ENCODE measurements at places on chromosomes 1 and 21. TPM values are rescaled to one million over a fixed set of nuclear protein-coding genes. Genes with fewer than 3 reads are reported as not detected.

DNA sequence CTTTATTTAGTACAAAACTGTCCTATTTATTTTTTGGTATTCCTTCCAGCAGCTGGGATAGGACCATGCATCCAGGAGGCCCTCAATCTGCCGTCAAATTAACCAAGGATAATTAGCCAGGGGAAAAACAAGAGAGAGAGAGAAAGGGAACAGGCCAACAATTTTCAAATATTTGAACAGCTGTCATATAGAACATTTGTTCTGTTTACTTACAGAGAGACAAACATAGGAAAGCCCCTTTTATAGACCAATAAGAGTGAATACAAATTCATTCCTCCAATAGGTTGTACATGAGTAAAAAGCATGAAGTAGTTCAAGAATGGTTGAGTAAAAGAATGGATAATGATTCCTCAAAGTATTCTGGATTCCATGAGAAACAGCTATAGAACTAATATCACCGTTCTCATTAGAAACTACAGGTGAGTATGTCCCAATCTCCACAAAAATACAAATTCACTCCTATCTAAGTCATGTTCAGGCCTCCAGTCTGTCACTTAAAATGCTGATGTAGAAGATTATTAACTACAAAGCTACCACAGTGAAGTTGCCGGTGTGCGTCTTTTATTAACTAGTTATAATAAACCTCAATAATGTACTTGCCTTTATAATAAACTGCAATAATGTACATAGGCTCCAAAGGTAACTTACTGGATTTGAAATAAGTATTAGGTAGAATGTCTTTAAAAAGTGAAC is 64.8 kb upstream of the GNG4 start:
- H3K27me3 ChIP-seq, result no peaks in the 10 kb centered on the region
- no peak overlapping the region for H3K27ac ChIP-seq
- H3K4me3 ChIP-seq, result no peak overlapping the region
- DNase-seq, result no peak

- no peak overlapping the region for H3K4me3 ChIP-seq
- no peak overlapping the region for H3K27ac ChIP-seq
- H3K36me3 ChIP-seq, result no peaks in the 10 kb centered on the region
- H3K4me1 ChIP-seq, result peaks cover 31% of the 10 kb centered on the region
Measured at GRCh38 chr1:39170731-39171667, 33.5 kb upstream of the MACF1 start.

- H3K4me3 ChIP-seq, result no peak overlapping the region
- no peak overlapping the region for H3K27ac ChIP-seq
- H3K27me3 ChIP-seq, result no peaks in the 10 kb centered on the region
- H3K4me1 ChIP-seq, result peaks cover 35% of the 10 kb centered on the region
- DNase-seq, result no peak
- H3K36me3 ChIP-seq, result peaks cover 11% of the 10 kb centered on the region
Measured at GRCh38 chr1:185776522-185776921, 42.3 kb downstream of the HMCN1 start.

- H3K27me3 ChIP-seq, result no peaks in the 10 kb centered on the region
- no peaks in the 10 kb centered on the region for H3K36me3 ChIP-seq
- DNase-seq, result no peak
- no peak overlapping the region for H3K4me3 ChIP-seq
- H3K27ac ChIP-seq, result no peak overlapping the region
Measured at GRCh38 chr1:67060811-67061218, 6.9 kb upstream of the SLC35D1 start.

- no peak overlapping the region for H3K27ac ChIP-seq
- no peak overlapping the region for H3K4me3 ChIP-seq
- H3K4me1 ChIP-seq, result no peaks in the 10 kb centered on the region
- no peak for DNase-seq
- peaks cover 38% of the 10 kb centered on the region for H3K27me3 ChIP-seq
Measured at GRCh38 chr1:114956570-114956969, 73.1 kb upstream of the TSHB start.

- H3K4me1 ChIP-seq, result peaks cover 58% of the 10 kb centered on the region
- peak; percentile 3 for DNase-seq
- peak overlapping the region; percentile 58 for H3K4me3 ChIP-seq
- H3K27ac ChIP-seq, result peak overlapping the region; percentile 99
Measured at GRCh38 chr1:219661464-219662092, 48.7 kb upstream of the ZC3H11B start.

GRCh38 chr1:97640677-97641076 is 280.2 kb downstream of the DPYD start:
- no peaks in the 10 kb centered on the region for H3K27me3 ChIP-seq
- H3K36me3 ChIP-seq, result peaks cover 4% of the 10 kb centered on the region
- no peak overlapping the region for H3K4me3 ChIP-seq
- no peak overlapping the region for H3K27ac ChIP-seq
- DNase-seq, result no peak

DNA sequence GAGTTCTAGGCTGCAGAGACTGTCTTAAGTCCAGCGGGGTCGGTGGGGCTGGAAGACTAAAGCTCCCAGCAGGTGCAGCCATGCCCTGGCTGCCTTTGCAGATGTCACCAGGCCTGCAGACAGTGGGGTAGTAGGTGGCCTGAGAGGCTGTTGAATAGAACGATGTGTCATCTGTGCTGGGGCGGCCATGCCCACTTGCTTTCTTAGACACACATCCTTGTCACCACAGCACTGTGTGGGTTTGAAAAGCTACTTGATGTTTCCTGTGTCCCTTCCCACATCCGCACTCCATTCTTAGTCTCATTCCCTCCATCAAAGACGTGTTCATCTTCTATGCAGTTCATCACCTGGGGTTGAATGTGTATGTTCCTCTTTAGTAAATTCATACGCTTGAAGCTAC is 184.5 kb upstream of the TMEM51 start:
- peak overlapping the region; percentile 18 for H3K4me3 ChIP-seq
- no peak for DNase-seq
- peak overlapping the region; percentile 89 for H3K27ac ChIP-seq
- H3K27me3 ChIP-seq, result no peaks in the 10 kb centered on the region

DNA sequence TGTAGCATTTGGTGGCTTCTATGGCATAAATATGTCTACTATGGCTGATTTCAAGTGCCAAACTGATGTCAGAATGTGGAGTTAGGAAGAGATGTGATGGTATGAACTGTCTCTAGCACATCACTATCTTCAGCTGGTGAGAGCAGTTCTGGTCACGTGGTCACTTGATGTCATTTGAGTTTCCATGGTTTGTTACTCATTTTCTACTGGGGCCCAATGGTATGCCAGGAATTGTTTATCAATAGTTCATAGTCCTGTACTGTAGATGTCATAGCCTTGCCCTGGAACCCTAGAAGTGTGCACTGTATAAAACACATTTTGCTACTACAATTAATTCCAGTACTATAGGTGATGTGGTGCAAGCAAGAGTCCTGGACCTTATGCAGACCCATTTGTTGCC is 153.7 kb downstream of the PDE4B start:
- no peaks in the 10 kb centered on the region for H3K4me1 ChIP-seq
- no peak overlapping the region for H3K4me3 ChIP-seq
- no peak overlapping the region for H3K27ac ChIP-seq
- peaks cover 4% of the 10 kb centered on the region for H3K27me3 ChIP-seq
- DNase-seq, result no peak

DNA sequence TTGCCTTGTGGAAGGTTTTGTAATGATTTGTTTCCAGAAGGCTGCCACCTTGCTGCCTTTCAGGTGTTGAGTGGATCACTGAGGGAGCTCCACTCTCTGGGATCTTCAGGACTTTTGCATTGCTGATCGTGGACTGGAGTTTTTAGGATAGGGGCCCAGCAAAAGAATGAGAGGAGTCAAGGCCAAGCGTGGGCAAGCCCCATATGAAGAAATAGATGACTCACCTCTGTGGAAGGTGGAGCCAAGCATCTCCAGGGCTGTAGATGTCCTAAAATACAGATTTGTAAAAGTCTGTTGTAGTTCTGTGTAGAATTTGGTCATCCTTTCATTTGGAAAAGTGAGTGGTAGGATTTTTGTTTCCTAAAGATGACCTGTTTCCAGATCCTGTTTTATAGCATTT is 67.0 kb downstream of the ST3GAL3 start:
- no peaks in the 10 kb centered on the region for H3K4me1 ChIP-seq
- no peaks in the 10 kb centered on the region for H3K27me3 ChIP-seq
- DNase-seq, result no peak

DNA sequence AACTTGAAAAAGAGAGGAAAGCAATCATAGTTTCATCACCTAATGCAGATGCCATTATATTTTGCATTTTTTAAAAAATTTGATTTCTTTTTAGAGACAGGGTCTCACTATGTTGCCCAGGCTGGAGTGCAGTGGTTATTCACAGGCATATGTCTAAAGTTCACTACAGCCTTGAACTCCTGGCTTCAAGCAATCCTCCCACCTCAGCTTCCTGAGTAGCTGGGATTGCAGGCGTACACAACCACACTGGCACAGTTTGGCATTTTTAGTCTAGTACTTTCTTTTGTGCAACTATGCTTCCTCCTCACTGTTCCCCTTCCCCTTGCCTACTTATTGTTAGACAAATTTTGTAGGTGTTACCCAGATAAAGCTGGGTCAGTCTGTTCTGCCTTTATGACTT is 18.0 kb downstream of the RHOU start:
- H3K27me3 ChIP-seq, result peaks cover 19% of the 10 kb centered on the region
- H3K4me1 ChIP-seq, result peaks cover 13% of the 10 kb centered on the region
- no peaks in the 10 kb centered on the region for H3K36me3 ChIP-seq
- H3K4me3 ChIP-seq, result no peak overlapping the region

- no peaks in the 10 kb centered on the region for H3K36me3 ChIP-seq
- no peak for DNase-seq
- H3K27me3 ChIP-seq, result no peaks in the 10 kb centered on the region
- H3K27ac ChIP-seq, result no peak overlapping the region
- H3K4me3 ChIP-seq, result no peak overlapping the region
- H3K4me1 ChIP-seq, result peaks cover 19% of the 10 kb centered on the region
Measured at GRCh38 chr1:209402697-209403096, 180.8 kb upstream of the CAMK1G start.

The NEK2 gene
- 31.0 TPM for total RNA-seq

The SZT2 gene
- total RNA-seq, result 39.4 TPM

The UBE2U gene
- total RNA-seq, result not detected

The MRTO4 gene
- total RNA-seq, result 57.3 TPM
